ENCODE measurements at places on chromosomes 5 and 9.

DNA sequence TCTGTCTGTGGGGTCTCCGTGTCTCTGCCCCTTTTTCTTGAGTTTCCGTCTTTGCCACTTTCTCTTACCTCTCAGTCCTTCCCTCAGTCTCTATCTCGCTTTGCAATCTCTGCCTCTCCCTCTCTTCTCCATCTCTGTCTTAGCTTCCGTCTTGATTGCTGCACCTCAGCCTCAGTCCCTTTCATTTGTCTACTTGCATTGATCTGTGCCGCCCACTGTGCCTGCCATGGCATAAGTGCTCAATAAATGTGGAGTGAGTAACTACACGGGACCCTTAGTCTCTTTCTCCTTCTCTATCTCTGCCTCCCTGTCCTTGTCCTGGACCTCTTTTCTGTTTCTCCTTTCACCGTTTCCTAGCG, 6.6 kb downstream of the PCDHGC5 start:
- no peak for DNase-seq

- no peak for DNase-seq
Observed at GRCh38 chr5:120555345-120555744, 91.2 kb downstream of the PRR16 start.

GRCh38 chr9:10366171-10366779, 246.5 kb downstream of the PTPRD start:
- no peak for DNase-seq

DNA sequence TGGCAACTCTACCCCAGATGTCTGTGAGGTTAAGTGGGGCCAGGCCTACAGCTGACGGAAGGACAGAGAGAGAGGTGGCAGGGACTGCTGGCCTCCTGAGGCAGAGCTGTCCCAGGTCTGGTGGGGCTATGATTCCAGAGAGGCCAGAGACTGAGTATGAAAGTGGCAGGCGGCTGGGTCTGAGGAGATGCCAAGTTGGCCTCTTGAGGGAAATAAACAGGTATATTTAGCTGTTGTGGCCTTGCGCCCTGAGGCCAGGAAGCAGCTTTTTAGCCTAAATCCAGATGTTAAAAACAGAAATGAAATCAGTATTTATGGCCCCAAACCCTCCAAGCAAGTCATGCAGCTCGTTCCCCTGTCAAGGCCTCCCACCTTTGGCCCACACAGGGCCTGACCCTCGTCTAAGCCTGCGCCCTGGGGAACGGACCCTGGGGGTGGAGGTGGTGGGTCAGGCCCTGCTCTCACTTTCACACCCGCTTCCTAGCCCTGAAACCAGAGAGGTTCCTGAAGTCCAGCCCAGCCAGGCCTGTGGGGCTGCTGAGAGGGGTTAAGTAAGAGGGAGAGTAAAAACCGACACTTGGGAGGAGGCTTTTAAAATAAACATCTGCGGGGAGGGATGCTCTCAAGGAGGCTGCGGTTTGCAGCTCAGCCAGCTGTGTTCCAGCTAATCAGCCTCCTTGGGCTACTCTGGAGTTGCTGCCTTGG, 18.7 kb downstream of the PCDHGC5 start:
- peak; percentile 81 for DNase-seq

GRCh38 chr9:121709798-121710197, 58.4 kb downstream of the DAB2IP start:
- no peak for DNase-seq

- DNase-seq: peak; percentile 96
Observed at GRCh38 chr5:92552206-92553160, 1028.5 kb downstream of the NR2F1-AS1 start.

DNA sequence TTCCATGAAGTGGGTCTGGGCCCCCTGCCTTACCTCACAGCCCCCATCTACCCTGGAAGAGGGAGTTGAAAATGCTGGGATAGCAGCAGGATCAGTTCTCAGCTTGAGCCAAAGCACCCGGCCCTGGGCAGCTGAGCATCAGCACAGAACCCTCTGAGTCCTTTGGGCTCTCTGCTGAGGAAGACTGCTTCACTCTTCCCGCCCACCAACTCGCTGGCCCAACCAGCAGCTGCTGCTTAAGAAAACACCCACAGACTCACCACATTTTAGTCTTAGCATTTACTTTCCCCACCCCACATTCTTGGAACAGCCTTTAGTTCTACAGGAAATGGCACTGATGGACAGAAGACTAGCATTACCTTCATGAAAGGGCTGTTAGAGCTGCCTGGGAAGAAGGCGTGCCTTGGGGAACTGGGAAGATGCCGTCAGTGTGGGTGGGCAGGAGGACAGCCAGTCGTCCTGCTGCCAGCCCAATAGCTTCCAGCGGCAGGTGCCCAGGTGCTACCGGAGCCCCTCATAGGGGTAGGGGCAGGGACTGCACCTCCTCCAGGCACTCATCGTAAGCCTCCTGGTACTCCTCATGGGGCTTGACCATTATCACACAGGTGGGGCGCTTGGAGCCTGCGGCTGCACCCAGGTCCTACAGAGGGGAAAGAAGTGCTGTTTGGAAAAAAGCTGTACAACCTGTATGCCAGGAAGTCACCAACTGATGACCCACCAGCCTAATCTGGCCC, 4.3 kb downstream of the NHP2 start:
- no peak for DNase-seq

GRCh38 chr5:110612794-110613247, 113.7 kb downstream of the TMEM232 start:
- no peak for DNase-seq

DNA sequence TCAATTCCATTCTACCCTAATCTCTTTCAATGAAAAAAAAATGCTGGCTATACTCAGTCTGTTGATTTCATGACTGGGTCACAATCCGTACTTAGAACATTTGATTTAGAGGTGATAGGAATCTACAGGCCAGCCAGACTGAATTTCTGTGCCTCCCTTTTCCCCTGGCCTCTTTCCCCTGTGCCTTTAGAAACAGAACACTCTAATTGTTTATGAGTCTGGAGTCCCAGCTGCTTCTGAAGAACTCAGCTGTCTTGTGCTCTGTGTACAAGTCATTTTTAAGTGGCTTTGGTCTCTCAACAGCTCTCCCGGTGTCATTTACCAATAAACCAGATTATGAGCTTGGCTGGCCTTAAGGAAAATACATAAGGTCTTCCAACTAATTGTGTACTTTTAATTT, 94.1 kb upstream of the ITGA2 start:
- DNase-seq: no peak

DNA sequence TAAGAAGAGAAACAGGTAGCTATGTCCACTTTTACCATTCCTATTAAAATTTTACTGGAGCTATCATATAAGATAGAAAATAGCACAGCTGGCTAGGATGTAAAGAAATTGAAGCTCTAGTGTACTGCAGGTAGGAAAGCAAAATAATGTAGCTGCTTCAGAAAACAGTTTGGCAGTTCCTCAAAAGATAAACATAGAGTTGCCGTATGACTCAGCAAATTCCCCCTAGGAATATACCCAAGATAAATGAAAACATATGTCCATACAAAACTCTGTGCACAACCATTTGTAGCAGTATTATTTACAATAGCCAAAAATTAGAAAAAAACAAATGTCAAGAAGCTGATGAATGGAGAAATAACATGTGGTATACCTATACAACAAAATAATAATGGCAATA, 64.6 kb upstream of the SHISAL2B start:
- DNase-seq: peak; percentile 48

DNA sequence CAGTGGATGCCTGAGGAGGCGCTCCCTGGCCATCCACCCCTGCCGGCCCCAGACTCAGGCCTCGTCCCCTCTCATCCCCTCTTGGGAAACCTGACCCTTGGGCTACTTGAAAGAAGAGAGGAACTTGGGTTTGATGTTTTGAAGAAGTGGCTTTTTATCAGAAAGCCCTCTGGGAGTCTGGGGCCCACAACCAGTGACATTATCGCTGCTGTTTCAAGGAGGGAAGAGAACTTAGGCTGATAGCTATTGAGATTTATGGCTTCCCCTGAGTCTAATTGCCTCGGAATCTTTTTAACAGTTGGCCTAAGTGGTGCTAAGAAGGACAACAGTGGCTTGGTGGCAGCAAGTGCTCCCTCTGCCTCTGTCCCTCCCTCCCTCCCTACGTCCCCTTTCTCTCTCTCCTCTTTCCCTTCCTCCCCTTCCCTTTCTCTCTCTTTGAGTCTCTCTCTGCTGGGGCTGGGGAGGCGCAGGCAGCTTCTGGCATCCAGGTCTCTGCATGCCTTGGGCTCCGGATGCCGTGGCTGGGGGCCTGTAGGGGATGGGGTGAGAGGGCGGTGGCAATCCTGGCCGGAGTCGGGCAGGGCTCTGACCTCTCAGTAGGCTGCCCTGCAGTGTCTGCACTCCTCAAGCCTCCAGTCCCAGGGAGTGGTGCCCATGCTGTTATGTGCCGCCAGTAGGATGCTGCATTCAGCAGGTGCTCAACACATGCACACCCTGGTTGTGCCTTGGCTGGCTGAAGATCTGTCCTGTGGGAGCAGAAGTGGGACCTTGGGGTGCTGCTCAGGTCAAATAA, 49.6 kb upstream of the RXRA start:
- DNase-seq: no peak

DNA sequence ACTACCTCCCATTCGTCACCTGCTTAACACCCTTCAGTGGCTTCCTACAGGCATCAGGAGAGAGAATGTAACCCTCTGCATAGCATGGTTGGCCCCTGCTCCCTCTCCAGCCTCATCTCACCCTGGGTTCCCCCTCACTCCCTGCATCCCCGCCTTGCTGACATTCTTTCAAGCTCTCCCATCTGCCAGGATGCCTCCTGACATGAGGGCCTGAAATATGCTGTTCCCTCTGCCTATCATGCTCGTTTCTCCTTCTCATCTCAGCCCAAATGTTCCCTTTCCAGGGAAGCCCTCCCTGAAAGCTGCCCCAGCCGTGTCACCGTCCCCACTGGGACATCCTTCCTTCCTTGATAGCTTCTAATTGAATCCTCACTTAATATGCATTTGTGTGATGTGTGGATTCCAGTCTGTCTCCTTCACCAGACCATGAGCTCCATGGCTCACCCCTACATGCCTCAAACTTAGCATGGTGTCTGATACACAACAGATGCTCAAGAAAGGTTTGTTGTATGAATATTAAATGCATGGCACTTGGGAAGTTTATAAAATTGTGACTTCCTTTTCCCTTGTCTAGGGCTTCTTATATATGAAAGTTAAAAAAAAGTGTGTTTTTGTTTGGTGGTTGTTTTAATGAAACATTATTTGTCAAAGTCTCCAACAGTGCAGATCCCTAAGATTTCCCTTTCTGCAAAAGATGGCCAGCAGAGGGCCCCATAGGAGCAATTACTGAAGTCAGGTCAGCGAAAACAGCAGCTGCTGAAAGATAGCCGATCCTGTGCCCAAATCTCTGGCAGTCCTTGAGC, 7.3 kb upstream of the C5orf58 start:
- DNase-seq: peak; percentile 56

GRCh38 chr9:27539479-27540441, 10.1 kb upstream of the MOB3B start:
- peak; percentile 48 for DNase-seq

DNA sequence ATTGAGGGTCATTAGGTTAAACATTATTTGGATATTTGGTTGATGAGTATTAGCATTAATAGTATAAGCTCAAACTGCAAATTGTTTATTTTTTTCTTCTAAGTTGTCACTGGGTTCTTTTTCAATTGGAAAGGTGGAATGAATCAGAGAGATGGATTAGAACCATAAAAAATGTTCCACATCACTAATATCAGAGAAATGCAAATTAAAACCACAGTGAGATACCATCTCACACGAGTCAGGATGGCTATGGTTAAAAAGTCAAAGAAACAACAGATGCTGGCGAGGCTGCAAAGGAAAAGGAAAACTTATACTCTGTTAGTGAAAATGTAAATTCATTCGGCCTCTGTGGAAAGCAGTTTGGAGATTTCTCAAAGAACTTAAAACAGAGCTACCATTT, 122.8 kb downstream of the CCDC192 start:
- DNase-seq: peak; percentile 81

GRCh38 chr9:137077010-137077747, at the start of gene UAP1L1:
UAP1L1 (plus strand) TSS chr9:137077517; CDS start chr9:137077533, 16 bp downstream.
- peak; percentile 66 for DNase-seq

GRCh38 chr5:76202182-76202581, 119.0 kb downstream of the SV2C start:
- no peak for DNase-seq

DNA sequence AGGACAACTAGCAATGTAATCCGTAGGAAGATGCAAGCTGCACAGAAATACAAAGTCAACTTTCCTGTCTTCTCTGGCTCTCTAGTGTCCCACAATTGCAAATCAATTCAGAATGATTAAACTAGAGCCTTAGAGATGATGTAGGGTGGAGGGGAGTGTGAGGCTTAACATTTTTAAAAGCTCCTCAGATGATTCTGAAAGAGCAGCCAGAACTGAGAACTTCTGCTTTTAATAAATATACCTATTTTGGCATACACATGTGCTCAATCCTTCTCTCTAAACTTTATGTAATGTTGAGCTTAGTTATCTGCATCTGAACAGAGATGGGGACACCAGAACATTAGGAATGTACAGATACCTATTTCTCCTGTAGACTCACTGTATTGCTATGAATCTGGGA, 139.9 kb upstream of the APC start:
- DNase-seq: no peak

- peak; percentile 67 for DNase-seq
Observed at GRCh38 chr9:71604197-71605063, 163.9 kb downstream of the CEMIP2 start.

All from EL (cell line).